ENCODE measurements at places on chromosomes 1 and 21.

DNA sequence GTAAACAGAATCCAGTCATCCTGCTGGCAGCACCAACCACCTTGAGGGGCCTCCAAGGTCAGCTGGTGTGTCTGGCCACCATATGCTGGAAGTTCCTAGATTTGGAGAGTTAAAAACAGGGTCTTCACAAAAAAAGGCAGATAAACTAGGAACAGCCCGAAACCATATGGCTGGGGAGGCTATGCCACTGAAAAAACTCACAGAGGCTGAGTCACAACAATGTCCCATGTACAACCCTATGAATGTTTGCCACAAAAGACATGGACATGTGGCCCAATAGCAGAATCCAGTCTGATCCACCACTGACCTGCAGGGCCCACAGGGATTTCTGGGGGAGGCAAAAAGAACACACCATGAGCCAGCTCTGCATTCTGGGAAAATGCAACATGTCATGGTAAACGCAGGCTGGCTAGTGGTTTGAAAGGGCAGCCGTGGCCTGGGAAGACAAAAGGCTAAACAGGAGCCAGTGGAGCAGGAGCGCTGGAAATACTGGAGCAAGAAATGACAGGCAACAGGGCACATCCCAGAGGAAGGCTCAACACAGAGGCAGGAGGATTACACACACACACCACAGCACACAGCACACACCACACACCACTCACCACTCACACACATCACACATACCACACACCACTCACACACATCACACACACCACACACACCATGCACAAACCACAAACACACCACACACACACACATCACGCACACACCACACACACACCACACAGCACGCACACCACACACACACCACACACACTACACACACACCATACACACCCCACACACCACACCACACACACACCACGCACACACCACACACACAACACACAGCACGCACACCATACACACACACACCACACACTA is 55.4 kb downstream of the HSF2BP start:
- DNase-seq: no peak

GRCh38 chr1:207424570-207425131 is 29.5 kb upstream of the CR2 start:
- DNase-seq: no peak

GRCh38 chr21:41488080-41488479 is 19.9 kb downstream of the TMPRSS2 start:
- no peak for DNase-seq

GRCh38 chr1:109768820-109769219 is 5.1 kb upstream of the EPS8L3 start:
- no peak for DNase-seq

GRCh38 chr1:6511056-6511455 is 19.6 kb upstream of the PLEKHG5 start:
- DNase-seq: no peak

GRCh38 chr1:200869376-200869752 is 3.4 kb upstream of the GPR25 start:
- DNase-seq: no peak

GRCh38 chr1:89908672-89909436 is 86.1 kb upstream of the ZNF326 start:
- no peak for DNase-seq

- DNase-seq: peak; percentile 86
These were observed 21.3 kb upstream of the C1orf105 start for GRCh38 chr1:172398970-172399755.

- no peak for DNase-seq
These were observed 295.4 kb upstream of the ESRRG start for GRCh38 chr1:217018648-217019047.

DNA sequence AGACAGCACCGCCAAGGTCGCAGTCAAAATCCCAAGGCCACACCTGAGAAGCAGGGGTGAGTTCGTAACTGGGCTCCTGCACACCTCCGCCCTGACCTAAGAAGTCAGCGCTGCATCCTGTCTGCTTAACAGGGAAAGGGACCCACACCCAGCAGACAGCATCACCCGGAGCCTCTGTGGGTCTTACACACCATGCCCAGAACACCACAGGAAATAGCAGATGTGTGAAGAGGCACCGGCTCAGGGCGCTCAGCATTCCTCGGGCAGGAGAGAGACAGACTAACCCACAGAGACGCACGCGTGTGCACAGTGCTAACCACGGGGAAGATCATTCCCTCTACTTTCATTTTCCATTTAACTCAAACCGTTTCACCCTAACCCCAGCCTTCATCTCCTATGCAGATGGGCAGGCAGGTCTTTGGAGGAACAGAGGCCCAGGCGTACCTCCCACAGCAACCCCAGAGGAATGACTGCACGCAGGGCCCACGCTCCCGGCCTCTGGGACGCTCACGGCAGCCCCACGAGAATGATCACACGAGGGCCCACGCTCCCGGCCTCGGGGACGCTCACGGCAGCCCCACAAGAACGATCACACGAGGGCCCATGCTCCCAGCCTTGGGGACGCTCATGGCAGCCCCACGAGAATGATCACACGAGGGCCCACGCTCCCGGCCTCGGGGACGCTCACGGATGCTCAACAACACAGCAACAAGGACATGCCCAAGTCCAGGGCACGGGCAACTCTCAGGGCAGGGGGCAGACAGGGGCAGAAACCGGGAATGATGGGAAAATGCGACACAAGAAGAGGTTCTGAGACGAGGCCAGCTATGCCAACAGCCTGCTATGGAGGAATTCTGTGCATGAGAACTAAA is 20.9 kb downstream of the POFUT2 start:
- DNase-seq: no peak

- no peak for DNase-seq
These were observed 105.4 kb upstream of the KCNK2 start for GRCh38 chr1:214977110-214977509.

GRCh38 chr21:15051644-15052458 is 12.9 kb downstream of the NRIP1 start:
- peak; percentile 26 for DNase-seq

DNA sequence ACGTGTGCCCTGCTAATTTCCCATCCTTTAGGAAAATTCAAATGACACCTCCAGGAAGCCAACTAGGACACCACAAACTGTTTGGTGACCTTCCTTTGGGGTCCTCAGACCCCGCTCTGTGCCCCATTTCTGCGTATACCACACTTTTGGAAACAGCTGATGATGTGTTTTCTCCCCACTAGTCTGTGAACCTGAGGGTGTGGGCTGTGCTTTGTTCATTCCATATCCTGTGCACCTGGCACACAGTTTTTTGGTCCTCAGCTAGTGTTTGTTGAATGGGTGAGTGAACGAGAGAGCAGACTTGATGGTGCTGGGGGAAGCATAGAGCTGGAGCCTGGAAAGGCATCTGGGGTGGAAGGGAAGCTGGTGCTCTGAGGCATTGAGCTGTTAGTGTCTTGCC is 48.6 kb downstream of the RPS6KA1 start:
- no peak for DNase-seq

- DNase-seq: no peak
These were observed 54.0 kb downstream of the CLIC6 start for GRCh38 chr21:34722684-34723300.

GRCh38 chr1:64923294-64923718 is 43.0 kb downstream of the JAK1 start:
- no peak for DNase-seq

DNA sequence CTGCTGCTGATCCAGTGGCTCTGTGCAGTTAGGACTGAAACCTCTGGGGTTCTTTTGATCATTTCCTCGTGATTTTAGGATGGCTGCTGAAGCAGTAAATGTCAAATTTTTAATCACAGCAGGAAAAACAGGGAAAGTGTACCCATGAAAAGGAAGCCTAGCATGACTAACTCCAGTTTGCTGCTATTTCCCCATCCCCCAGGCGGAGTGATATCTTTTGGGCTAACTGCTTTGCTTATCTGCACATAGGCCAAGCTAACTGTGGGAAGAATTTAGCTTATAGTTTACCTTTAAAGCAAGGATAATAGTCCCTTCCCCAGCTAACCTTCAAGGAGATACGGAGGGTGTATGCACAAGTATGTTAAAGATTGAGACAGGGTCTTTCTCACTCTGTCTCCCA is 149.8 kb upstream of the TNR start:
- no peak for DNase-seq

- no peak for DNase-seq
These were observed 376.3 kb downstream of the KCNH1 start for GRCh38 chr1:210757677-210758076.

- no peak for DNase-seq
These were observed 46.2 kb downstream of the SH3GLB1 start for GRCh38 chr1:86750530-86750929.

- DNase-seq: peak; percentile 65
These were observed 801 bp upstream of the ANXA9 start for GRCh38 chr1:150981177-150981804.

- DNase-seq: no peak
These were observed 1.1 kb upstream of the POMGNT1 start for GRCh38 chr1:46199233-46199749.

DNA sequence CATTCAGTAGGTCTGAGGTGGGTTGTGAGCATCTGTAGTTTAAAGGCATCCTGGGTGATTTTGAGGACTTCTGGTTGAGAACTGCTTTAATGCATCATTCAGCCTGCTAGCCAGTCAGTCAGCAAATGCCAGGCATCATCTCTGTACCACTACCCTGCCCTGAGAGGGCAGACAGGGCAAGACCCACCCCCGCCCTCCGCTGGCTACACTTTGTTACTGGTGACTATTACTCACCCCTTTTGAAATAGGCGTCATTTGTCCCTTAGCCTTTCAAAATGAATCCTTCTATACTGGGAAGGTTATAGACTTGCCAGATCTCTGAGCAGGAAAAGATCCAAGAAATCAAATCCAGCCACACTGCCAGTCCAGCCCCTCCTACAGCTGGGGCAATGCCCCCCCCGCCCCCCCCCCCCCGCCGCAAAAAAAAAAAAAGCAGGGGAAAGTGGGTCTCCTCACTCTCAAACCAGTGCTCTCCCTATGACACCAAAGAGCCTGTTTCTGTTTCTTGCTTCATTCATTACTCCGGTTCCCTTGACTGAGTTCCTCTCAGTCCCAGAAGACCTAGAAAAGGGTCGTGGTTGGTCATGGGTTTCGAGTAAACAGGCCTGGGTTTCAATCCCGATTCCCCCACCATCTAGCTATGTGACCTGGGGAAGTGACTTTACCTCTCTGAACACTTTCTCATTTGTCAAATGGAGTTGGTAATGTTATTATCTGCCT is 4.4 kb downstream of the SELENON start:
- DNase-seq: no peak

GRCh38 chr1:147080006-147080661 is 92.1 kb downstream of the PRKAB2 start:
- no peak for DNase-seq

GRCh38 chr21:22192766-22193165 is 1194.6 kb downstream of the NCAM2 start:
- no peak for DNase-seq

GRCh38 chr1:178954325-178954690 is 71.4 kb upstream of the FAM20B start:
- DNase-seq: no peak

DNA sequence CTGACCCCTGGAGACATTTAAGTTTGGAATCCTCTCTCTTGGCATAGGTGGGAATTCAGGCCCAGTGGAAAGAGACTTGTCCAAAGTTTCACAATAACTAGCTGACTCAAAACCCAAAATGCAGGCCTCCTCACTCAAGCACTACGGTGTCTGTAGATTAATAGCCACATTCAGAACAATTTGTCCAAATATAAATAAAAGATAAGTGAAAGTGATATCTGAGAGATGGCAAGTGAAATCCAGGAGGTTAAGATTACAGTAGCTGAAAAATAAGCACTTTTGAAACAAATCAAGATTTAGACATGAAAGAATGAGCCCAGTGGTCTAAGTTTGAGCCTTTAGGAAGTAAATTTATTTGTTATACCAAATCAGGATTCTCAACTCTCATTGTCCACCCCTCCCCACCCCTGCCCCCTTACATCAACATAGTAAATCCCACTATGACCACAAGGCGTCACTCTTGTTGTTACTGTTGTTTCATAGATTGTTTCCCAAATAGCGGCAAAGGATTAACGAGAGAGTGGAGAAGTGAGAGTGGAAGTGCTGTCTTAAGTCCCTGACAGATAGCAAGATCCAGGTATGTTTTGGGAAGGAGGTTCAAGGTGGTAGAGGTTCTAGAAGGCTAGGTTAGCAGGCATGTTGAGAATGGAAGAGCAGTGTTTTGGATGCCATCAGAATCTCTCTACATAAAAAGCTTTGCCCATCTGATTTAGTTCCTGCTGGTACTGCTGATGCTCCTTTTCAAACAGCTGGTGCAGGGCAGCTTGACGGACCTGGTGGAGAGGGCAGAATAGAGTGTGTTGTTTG is 7.1 kb upstream of the TPM3 start:
- peak; percentile 76 for DNase-seq

GRCh38 chr1:118918940-118919259 is 69.2 kb downstream of the TBX15 start:
- no peak for DNase-seq

DNA sequence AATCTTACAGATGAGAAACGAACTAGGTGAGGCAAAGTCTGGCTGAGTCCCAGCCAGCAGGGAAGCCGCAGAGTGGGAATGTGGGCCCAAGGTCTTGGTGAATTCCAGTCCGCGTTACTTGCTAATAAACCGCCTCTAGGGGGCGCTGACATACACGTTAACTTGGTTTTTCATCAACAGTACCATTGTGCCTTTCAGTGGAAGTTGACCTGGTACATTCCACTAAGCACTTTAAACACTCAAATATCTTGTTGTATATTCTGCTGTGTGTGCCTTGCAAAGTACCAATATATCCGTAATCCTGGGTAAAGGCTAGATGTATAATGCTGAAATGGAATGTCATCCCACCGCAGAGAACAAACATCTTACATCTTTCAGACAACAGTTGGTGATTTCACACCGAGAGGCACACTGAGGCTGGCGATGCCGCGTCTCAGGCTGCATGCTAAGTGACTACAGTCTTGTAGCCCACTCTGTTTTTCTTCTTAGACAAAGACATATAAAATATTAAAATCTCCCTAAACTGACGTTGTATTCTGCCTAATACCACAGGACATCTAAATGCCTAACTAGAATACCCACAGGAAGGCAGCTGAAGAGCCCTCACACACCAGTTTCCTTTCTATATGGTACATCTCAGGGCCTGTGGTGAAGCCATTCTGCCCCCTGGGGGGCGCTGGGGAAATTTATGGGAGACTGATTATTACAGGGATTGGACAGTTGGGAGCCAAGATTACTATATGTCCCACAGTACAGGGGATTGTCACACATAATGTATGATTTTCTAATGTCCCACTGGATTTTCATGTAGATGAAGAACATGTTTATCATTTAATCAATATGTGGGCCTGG is 49.2 kb upstream of the C1orf198 start:
- peak; percentile 92 for DNase-seq

DNA sequence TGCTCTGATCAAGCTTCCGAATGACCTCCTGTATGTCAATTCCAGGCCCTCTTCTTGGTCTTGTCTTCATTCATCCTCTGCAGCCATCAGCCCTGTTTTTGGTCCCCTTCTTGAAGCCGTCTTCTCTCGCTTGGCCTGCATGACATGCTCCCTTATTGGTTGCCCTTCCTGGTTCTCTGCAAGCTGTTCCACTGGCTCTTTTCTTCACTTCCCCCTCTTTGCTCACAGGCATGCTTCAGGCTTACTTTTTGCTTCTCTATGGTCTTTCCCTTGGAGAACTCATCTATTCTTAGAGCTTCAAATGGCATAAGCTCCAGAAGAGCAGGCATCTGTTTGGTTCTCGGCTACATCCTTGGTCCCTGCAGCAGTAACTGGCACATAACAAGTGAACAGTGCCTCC is 38.8 kb downstream of the PDPN start:
- DNase-seq: no peak

GRCh38 chr21:21101911-21102310 is 103.7 kb downstream of the NCAM2 start:
- DNase-seq: peak; percentile 43

All from hepatocyte (in vitro differentiated cells).